ENCODE measurements at places on chromosomes 3 and 15.

GRCh38 chr15:27826902-27827714 lies 272.0 kb downstream of the OCA2 start:
- no peak for DNase-seq

DNA sequence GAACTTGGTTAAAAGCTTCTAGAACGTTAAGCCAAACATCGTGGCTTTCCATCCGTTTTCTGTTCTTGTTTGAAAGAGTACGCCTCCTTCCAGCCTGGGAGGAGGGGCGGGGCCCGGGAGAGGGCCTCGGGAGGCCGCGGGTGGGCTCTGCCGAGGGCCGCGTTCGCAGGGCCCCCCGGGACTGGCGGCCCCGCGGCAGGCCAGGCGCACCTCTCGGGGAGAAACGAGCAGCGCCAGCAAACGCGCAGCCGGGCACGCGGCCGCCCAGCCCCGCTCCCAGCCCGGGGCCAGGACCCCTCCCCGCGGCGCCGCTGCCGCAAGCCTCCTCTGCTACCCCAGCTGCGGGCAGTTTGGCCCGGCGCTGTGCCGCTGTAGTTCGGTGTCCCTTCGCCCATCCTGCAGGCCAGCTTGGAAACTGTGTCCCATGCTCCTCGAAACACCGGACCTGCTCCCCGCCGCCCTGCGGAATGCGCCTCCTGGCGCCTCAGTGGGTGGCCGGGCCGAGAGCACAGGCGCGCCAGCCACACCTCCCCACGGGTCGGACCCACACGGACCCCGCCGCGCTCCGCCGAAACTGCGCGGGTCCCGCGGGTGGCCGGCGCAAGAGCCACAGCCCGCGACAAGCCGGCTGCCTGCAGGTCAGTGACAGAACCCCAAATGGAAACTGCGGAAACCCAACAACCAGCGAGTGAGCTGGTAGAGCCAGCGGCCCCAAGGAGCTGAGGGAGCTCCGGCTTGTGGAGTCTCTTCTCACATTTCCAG lies 2.3 kb downstream of the OCA2 start:
- DNase-seq: no peak

DNA sequence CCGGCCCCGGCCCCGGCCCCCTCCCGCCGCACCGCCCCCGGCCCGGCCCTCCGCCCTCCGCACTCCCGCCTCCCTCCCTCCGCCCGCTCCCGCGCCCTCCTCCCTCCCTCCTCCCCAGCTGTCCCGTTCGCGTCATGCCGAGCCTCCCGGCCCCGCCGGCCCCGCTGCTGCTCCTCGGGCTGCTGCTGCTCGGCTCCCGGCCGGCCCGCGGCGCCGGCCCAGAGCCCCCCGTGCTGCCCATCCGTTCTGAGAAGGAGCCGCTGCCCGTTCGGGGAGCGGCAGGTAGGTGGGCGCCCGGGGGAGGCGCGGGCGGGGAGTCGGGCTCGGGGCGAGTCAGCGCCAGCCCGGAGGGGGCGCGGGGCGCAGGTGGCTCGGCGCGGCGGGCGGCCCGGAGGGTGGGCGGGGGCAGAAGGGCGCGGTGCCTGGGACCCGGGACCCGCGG lies 352 bp downstream of the CHRD start:
- no peak for DNase-seq

GRCh38 chr15:59528961-59529402 lies 82.6 kb upstream of the GCNT3 start:
- peak; percentile 88 for DNase-seq

DNA sequence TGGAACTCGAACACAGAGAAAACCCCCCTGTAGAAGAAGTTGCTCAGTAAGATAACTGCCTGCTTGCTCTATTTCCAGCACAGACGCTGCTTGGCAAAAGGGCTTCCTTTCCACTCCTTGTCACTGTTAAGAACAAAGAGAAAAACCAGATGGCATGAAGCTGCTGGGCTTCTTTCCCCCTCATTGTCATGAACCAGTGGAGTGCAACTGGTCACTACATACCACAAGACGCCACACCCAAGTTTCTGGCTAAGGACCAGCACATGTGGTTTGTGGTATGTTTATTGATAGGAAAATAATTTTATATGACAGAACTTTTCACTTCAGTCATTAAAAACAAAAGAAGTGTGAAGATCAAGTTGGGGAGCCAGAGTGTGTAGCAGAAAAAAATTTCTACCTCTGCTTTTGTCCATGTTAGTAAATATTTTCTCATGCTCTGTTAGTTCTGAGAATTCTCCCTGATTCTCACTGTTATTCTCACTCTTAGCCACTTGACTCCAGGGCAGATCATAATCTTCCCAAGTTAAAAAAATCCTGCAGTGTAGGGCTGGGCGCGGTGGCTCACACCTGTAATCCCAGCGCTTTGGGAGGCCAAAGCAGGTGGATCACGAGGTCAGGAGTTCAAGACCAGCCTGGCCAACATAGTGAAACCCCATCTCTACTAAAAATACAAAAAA lies 37.9 kb downstream of the CLK3 start:
- DNase-seq: no peak

GRCh38 chr15:74958908-74959585 lies 2.5 kb upstream of the RPP25 start:
- DNase-seq: no peak

DNA sequence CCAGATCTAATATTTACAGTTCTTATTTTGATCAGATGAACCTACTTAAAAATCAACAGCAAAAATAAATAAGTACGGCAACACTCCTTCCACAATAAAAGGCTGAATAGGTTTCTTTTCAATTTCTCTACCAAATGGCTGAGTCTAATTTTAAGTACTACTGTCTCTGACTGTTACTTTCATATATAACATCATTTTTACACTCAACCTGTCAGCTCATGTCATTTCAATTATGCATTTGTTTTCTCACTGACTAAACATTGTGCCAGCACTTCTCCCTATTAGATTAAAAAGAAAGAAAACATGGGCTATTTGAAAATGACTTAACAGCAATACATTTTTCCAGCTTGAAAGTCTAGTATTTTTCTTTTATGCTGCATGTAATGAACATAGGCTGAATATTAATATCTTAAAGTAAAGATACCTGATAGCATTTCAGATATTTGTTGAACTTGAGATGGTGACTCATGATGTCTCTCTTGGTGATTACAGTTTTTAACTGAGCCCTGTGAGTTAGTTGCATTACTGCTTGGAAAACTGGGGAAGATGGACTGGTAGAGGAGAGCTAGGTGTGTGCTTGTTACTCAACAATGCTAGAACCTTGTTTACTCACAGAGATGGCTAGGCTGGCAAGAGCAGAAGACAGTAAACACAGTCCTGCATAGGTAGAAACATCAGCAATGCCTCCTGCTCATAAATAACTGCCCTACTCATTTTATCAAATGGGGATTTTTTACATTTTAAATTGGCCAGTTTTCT lies 73.9 kb downstream of the PEX5L start:
- DNase-seq: no peak

DNA sequence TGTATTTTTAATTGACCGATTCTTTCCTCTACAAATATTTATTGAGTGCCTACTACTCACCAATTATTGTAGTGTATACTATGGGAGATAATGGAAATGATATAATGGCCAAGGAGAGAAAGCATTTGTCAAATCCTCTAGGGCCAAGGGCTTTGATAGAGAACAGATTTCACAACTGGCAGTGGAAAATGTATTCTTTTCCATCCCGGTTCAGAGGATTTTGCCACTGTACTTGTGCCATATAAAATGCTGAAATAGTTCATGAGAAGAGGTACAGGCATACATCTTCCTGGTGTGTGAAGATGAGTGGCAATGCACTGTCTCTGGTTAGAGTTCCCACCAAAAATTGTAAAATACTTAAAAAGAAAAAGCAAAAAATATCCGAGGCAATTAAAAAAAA lies 451.6 kb upstream of the TPRG1 start:
- DNase-seq: no peak

GRCh38 chr3:77446084-77446483 lies 406.2 kb downstream of the ROBO2 start:
- no peak for DNase-seq

GRCh38 chr3:122406198-122406597 lies 9.7 kb downstream of the WDR5B start:
- DNase-seq: no peak

GRCh38 chr3:11494131-11494916 lies 149.4 kb downstream of the VGLL4 start:
- DNase-seq: no peak

GRCh38 chr15:92391640-92392039 lies 2.0 kb upstream of the ST8SIA2 start:
- peak; percentile 23 for DNase-seq

DNA sequence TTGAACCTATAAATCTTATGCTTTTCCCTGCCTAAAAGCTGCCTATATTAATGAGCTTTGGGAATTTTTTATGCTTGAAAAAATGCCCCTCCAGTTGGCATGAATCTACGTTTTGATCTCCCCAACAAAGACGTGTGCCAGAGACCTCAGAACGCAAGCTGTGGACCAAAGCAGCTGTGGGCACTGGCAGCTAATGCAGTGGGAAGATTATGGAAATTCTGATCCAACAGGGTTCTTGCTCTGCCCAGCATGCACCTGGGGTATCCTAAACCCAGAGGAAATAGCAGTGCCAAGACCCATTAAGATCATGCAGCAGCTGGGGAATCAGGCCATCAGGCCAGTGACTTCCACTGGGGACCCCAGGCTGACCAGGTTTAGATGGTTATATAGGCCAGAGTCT lies 423.0 kb downstream of the ZBBX start:
- no peak for DNase-seq

GRCh38 chr15:86041399-86041798 lies 38.3 kb upstream of the AGBL1 start:
- DNase-seq: no peak

DNA sequence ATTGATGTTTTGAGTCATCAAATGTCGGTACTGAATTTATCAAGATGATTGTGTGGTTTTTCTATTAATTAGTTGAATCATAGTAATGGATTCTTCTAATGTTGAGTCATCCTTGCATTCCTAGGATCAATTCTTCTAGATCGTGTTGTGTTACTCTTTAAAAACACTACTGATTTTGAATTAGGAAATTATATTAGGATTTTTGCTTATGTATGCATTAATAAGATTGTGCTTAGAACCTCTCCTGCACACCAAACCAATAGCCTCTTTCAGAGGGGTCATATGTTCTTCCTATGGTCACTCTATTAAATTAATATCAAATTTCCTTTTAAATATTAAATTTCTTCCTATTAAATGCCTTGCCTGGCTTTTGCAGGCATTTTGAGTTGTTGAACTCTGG lies 151.7 kb upstream of the TOPAZ1 start:
- DNase-seq: no peak

GRCh38 chr15:42499858-42500609 lies 4.6 kb downstream of the SNAP23 start:
- DNase-seq: no peak

GRCh38 chr3:79247725-79248043 lies 520.1 kb downstream of the ROBO1 start:
- no peak for DNase-seq

- DNase-seq: no peak
These were observed 81.8 kb upstream of the UBE2E1 start for GRCh38 chr3:23723930-23724329.

DNA sequence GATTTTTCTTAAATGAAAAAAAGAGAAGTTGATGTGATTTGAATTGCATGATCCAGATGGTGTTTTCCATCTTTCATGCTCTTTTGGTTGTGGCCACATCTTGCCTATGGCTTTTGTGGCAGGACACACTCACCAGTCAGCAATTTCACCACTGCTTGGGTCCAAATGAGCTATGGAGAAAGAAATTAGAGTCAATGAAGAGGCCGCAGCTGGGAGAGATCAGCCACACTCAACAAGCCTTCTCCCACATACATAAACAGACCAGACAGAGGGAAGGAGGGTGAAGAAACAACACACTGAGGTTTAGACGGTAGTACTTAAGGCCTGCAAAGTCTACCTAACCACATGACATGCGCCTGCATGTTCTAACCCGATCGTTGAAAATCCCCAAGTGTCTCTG lies 110.7 kb upstream of the CDIN1 start:
- DNase-seq: no peak

GRCh38 chr15:31470756-31471155 lies 144.1 kb downstream of the KLF13 start:
- no peak for DNase-seq

DNA sequence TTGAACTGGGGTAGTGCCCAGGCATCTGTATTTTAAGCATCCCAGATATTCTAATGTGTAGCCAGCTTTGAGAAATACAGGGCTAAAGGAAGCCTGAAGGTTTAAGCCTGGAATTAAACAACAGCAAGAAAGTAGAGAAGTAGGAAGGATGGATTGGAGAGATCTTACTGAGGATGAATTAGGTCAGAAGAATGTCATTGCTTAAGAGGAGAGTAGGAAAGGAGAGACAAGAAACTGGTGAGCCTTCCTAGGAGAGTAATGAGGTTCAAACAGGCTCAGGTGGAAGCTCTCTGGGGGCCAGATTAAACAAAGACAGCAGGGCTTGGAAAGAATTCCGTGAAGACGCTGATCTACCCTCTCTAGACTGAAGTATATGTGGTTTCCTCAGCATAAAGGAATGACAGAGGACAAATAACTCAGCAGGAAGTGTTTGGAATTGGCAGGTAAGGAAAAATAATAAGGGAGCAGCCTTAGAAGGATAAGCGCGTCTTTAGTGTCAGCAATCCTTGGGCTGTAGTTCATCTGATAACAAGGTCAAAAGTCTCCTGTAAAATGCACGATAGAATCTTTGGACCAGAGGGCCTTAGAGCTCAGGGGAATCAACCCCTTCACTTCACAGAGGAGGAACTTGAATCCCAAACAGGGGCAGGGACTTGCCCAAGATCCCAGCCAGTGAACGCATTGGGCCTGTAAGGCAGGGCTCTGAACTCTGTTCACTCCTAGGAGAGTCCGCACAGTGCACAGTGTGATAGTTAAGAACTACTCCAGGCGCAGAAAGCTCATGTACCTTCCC lies 90.9 kb downstream of the TP63 start:
- DNase-seq: no peak

GRCh38 chr3:183061391-183062172 lies 37.7 kb downstream of the MCCC1 start:
- DNase-seq: no peak

- no peak for DNase-seq
These were observed 33.9 kb downstream of the ZBBX start for GRCh38 chr3:167346171-167346570.

- DNase-seq: no peak
These were observed 69.0 kb downstream of the COL6A5 start for GRCh38 chr3:130414457-130414856.
